ENCODE measurements at places on chromosomes 12 and 14.

GRCh38 chr14:84029246-84029645, 1500.7 kb upstream of the FLRT2 start:
- DNase-seq = no peak

- peak; percentile 97 for DNase-seq
These were observed 8.5 kb downstream of the BTG1 start for GRCh38 chr12:92136965-92137721.

DNA sequence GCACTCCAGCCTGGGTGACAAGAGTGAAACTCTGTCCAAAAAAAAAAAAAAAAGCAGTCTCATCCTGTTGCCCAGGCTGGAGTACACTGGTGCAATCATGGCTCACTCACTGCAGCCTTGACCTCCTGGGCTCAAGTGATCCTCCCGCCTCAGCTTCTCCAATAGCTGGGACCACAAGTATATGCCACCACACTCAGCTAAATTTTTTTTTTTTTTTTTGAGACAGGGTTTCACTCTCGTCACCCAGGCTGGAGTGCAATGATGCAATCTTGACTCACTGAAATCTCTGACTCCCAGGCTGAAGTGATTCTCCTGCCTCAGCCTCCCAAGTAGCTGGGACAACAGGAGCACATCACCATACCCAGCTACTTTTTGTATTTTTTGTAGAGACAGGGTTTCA, 5.2 kb upstream of the CNPY2 start:
- DNase-seq = peak; percentile 24

DNA sequence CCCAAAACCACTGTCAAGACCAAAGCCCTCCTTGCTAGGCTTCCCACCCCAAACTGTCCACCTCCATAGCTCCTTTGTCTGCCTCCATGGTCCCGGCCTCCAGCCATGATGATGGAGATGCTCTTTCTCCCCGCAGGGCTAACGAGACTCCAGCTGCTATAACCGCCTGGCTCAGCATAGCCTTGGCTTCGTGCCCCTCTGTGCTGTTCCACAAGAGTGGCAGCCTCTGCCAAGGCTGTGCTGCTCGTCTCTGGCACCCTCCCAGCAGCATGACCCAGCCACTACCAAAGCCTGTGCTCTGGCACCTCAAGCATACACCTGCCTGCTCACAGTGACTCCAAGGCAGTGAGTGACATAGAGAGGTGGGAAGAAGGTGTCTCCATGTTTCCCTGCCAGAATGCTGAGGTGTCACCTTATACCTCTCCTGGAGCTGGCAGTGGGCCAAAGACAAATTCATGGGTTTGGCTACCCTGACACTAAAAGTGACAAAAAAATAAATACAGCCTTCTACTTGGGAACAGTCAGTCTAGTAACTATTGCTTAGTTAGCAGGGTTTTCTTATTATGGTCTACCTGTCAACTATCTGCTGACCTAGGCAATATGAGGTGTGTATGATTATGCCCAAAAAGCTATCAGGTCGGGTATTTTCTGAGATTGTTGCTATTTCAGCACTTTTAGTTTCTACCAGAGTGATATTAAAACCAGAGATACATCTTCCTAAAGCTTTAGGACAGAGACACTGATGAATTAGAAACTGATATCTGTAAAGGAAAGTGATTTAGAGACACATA, 16.1 kb upstream of the KRT73 start:
- DNase-seq = no peak

DNA sequence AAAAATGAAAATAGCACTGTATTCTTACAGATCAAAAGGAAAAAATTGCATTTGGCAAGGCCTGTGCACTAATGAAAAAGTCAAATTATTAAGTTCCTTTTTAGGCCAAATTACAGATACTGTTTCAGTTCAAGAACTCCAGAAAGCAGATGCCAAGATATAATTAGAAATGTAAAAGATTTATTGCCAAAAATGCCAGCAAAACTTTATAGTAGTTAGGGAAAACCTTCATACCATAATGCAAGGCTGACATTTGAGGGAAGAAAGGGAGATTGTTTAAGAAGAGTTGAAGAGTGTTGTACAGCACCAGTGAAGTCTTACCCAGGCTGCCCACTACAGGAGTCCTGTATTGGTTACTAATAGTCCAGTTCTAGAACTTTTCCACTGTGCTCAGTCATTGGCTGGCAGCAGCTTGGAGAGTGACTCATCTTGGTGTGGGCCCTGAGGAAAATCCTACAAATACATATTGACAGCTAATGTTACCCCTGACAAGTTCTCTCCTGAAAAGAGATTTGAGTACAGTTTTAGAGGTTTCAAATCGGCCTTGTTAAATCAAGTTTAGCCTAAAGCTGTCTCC, 600.4 kb downstream of the C12orf50 start:
- DNase-seq = peak; percentile 68

DNA sequence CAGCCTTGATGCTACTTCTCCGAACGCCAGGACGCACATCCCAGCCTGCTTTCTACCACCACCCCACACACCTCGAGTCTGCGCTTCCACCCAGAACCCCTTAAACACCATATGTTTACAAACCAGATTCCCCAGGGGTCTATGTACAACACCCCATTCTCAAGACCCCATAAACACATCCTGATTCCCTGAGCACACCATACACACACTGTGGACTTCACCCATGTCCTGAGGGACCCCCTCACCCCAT, 733 bp downstream of the TTC7B start:
- DNase-seq = no peak

DNA sequence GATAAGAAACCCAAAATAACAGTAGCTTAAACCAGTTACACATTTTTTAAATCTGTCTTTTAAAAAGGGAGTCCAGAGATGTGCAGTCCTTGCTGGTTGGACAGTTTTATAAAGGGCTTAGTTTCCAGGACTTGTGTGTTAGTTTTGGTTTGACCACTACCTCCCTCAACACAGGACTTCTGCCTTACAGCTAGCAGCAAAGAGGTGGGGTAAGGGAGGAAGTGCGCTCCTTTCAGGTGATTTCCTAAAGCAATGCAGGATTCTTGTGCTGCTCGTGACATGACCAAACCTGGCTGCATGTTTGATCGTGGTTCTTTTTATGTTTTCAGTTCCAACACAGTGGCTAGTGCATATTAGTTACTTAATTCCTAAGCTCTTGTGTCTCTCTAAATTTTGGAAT, 266.2 kb downstream of the TMTC2 start:
- no peak for DNase-seq

DNA sequence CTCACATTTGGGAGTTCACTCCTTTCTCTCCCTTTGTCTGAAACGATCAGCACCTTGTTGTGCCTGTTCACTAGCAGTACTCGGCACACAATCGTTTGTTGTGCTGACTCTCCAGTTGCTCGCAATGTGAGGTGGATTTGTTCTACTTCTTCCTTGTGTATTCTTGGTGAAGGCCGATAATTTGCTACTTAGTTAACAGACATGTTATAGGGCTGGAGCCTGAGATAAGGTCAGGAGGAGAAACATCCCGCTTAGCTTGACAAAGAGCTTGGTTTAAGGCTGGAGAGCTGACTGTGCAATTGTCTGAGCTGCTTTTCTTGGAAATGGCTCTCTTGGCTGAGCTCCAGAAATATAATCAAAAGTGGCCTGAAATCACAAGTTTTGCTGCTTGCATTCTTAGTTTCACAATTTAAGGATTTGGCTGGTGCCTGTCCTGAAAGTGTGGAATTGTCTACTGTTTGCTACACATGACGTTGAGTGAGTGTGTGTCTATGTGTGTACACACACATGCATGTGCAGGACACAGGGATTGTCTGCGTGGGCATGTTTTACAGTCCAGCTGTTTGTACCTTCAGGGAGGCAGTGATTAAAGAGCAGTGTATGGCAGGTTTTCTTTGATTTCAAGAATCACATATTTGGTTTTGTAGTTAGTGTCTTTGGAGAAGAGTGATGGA, 77.7 kb downstream of the ARF6 start:
- DNase-seq = peak; percentile 49

DNA sequence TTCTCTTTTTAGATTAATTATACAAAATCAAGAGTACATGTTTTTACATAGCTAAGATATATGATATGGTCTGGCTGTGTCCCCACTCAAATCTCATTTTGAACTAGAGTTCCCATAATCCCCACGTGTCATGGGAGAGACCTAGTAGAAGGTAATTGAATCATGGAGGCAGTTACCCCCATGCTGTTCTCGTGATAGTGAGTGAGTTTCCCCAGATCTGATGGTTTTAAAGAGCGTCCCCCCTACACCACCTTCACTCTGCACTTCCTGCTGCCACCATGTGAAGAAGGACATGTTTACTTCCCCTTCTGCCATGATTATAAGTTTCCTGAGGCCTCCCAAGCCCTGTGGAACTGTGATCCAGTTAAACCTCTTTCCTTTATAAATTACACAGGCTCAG, 21.4 kb upstream of the DRAM1 start:
- DNase-seq = no peak

- DNase-seq = no peak
These were observed 112.8 kb downstream of the SYT1 start for GRCh38 chr12:78977304-78977867.

GRCh38 chr14:78834766-78835451, 664.7 kb downstream of the NRXN3 start:
- no peak for DNase-seq

- peak; percentile 72 for DNase-seq
These were observed 13.0 kb upstream of the TMED2 start for GRCh38 chr12:123571343-123571813.

DNA sequence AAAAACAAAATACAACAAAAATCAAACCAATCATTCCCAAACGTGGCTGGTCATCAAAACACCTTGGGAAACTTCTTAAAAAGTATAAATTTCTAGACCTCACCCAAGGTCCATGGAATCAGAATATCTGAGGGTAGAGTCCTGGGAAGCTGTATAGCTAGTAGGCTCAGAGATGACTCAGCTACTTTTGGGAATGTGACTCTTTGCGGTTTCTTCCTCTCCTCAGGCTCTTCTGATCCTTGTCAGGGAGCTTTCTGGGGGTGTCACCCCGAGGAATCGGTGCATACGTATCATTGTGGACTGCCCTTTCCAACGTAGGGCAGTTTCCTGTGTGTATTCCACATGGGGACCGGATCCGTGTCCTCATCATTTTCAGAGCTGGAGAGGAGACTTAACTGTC, 14.8 kb downstream of the JDP2 start:
- peak; percentile 57 for DNase-seq
